Globus pallidus (tissue), 1 donor: ENCODE measurements at places on chromosomes 6 and 20.

DNA sequence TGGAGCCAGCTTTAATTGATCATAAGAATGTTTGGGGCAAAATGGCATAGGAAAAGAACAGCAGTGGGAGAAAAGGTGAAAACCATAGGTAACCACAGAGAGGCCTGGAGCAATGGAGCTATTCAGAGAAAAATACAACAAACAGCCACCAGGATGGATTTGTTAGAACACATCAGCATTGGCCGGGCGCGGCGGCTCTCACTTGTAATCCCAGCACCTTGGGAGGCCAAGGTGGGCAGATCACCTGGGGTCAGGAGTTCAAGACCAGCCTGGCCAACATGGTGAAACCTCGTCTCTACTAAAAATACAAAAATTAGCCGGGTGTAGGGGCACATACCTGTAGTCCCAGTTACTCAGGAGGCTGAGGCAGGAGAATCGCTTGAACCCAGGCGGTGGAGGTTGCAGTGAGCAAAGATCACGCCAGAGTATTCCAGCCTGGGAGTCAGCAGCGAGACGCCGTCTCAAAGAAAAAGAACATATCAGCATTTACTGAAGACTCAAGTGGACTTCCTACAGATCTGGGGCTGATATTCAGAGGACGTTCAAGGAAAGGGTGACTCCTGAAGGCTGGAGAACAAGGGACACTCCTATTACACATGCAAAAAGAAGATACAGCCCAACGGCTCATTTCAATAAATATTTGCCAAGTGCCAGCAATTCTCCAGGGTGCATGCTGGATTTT is 20.2 kb downstream of the SNHG17 start:
- DNase-seq = no peak

GRCh38 chr6:137692806-137693205 is 174.3 kb upstream of the TNFAIP3 start:
- no peak for DNase-seq

- no peak for DNase-seq
These were observed 107.0 kb upstream of the OGFRL1 start for GRCh38 chr6:71181565-71181964.

DNA sequence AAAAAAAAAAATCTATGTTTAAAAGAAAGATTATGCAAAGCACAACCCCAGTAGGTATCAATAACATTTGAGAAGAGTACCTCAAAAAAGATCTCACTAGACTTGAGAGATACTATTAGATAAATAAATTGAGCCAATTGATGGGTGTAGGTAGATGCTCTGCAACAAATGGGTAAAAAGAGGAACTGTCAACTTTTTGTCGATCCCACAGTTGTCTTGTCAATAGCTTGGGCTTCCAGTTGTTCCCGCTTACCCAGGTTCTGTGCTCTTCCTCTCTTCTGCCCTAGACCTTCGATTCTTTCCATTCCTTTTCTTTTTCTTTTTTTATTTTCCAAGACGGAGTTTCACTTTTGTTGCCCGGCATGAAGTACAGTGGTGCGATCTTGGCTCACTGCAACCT is 226.9 kb downstream of the SOX4 start:
- DNase-seq = no peak

- no peak for DNase-seq
These were observed 58.8 kb downstream of the ZBTB9 start for GRCh38 chr6:33513213-33513612.

DNA sequence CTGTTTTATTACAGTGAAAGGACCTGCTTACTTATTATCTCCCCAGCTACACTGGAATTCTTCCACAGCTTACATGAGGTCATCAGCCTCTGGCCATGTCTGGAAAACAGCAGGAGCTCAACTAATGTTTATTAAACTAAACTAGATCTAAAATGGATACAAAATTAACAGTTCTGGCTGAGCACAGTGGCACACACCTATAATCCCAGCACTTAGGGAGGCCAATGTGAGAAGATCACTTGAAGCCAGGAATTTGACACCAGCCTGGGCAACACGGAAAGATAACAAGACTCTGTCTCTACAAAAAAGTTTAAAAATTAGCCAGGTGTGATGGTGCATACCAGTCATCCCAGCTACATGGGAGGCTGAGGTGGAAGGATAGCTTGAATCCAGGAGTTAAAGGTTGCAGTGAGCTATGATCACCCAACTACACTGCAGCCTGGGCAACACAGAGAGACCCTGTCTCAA is 220.8 kb upstream of the MARCKS start:
- DNase-seq = no peak

DNA sequence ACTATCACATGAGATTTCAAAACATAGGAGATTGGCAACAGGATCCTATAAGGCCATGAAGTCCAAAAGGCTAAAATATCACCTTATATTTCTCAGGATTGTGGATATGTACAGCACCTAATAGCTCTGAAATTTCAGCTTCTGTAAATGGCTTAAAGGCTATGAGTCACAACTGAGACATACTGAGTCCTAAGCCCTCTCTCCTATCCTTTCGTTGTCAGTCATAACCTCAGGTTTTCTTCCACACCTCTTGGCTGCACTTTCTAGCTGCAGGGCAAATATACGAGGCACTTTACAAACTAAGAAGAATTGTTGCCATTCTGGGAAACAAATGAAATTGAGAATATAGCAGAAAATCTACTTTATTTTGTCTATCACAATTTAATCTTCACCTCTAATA is 969.9 kb upstream of the EPHA7 start:
- DNase-seq = no peak

DNA sequence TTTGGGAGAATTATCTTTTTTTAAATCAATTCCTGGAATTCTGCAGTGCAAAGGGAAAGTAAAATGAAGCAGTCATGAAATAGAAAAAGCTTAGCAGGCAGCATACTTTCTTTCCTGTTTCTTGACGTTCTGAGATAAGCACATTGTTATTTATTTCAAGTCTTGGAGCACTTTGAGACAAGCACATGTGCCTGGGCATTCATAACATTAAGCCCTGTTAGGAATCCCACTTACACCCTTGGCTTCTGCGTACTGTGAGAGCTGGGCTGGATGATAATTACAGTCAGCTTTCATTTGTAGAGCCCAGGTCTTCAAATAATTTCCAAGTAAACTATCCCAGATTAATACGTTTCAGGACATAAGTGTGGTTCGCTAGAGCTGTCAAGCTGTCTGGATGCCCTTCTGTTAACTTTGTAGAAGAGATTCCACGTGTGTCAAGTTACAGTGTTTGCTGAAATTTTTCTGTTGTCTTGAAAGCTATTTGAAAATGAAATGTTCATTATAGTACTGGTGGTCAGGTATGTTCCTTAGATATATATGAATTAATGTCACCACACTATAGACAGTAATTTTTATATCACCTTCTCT is 8.9 kb downstream of the FARS2 start:
- no peak for DNase-seq

DNA sequence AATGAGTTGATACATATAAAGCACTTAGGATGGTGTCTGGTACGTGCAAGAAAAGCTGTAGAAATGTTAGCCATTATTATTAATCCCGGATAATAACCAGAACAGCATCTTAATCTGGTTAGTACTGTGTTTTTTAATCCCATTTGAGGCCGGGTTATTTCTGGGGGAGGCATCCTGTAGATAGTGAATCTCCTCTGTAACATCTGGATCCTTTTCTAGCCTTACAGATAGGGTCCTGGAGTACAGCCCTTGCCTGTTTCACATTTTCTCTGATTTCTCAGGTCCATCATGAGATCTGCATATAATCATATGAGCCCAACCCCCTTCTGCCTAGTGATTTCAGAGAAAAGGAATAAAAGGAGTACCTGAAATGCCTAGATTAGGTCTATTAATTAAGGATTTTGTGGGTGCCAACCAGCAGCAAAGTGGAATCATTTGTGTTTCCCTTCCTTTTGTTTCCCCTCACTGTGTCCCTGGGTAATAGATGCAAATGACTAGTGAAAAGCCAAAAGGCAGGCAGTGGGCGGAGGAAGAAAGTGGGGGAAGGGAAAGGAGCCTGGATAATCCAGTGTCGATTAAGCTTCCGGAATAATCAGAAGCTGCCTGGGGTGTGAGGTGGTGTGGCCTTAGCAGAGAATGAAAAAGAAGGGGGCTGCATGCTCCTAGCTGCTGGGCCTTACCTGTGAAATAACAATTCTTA is 88.9 kb downstream of the SOBP start:
- no peak for DNase-seq

GRCh38 chr6:140581601-140582000 is 1207.2 kb upstream of the CITED2 start:
- no peak for DNase-seq

DNA sequence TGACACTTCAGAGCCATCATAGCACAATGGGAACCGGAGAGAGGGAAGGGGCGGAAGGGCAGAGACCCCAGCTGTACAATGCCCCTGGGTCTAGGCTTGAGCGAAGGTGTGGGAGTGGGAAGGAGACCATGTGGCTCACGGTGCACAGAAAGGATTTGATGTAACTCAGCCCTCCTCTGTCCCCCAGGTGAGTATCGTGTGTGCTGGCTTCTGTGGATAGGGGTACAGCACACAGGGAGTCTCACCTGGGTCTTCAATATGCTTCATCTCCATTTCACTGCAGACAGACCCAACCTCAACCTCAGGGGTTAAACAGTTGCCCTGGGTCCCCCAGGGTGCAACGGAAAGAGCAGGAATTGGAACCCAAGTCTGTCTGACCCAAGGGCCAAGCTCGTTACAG is 122.2 kb downstream of the CDH26 start:
- no peak for DNase-seq

GRCh38 chr20:2080532-2081224 is 20.9 kb upstream of the STK35 start:
- no peak for DNase-seq

- peak; percentile 67 for DNase-seq
These were observed 12.8 kb upstream of the SERPINB1 start for GRCh38 chr6:2854396-2854982.

DNA sequence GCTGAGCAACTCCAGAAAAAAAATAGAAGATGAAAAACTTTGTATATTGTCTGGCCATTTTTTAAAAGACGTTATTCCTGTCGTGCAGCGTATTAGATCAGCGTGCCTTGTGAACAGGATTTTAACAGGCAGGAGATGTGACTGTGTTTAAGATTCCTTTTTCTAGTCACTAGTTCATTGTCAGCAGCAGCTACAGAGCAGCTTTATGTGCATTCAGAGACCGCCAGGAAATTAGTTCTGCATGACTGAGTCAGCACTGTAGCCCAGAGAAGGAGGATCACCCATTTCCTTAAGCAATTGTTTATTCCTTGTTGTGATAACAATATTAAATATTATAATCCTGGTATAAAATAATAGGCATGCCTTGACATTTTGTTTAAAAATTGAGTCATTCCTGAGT is 75.4 kb upstream of the ADGRB3 start:
- DNase-seq = peak; percentile 49

DNA sequence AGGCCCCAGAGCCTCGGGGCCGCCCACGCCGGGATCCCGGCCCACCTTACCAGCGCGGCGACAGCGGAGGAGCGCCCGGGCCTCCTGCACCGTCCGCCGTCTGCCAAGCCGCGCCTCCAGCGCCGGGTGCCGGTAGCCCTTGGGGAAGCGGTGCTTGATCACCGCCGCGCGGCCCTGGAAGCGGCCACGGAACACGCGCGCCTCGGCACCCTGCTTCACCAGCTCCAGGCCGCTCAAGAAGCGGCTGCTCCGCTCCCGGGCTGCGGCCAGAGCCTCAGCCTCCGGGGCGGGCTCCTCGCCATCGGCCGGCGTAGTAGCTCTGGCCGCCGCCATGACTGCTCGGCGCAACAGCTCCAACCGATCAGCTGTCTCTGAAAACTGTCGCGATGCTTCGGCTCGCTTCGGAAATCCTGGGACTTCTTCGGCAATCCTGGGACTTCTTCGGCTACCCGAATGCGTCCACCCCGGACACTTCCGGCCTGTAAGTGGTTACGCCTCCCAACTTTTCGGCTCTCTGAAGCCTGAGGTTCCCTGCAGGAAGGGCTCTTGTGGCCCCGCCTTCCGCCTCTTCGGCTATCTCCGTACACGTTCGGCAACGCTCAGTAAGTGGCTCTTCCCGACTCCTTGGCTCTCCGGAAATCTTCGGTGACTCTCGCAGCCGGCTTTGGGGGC is at the start of gene TP53RK:
Gene TP53RK (minus strand): TSS at position 363 of the 672 bp plus-strand sequence. CDS start 30 bp downstream, at position 333.
- DNase-seq = peak; percentile 96

DNA sequence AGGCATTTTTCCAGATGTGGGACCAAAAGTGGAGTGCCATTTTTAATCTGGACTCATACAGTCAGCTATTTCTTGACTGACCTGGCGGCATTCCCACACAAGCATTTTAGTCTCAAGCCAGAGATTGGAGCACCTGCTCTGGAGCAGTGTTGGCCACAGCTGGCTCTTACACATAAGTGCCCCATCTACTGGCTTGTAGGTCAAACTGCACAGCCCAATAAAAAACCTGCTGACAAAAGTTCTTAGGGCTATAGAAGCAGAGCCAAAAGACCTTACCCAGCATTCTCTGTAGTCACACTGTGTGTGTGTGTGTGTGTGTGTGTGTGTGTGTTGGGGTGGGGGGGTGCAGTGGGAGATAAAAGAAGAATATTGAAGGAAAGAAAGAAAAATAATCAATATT is 38.6 kb upstream of the SENP6 start:
- no peak for DNase-seq

DNA sequence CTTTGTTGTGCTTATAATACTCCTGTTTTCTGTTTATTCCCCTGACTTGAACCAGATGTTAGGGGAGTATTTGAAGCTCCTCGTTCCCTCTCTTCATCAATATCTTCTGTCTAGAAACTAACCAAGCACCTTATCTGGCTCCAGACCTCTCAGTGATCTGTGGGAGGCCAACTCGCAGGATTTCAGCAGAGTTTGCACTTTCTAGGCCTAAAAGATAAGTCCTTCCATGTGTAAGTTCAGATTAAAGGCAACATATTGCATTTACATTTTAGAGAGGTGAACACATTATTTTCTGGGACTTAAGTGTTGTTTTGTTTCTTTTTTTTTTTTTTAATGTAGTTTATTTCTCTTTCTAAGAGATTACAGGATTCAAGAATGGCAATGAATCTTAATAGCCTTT is 139.4 kb upstream of the AKAP12 start:
- DNase-seq = no peak

DNA sequence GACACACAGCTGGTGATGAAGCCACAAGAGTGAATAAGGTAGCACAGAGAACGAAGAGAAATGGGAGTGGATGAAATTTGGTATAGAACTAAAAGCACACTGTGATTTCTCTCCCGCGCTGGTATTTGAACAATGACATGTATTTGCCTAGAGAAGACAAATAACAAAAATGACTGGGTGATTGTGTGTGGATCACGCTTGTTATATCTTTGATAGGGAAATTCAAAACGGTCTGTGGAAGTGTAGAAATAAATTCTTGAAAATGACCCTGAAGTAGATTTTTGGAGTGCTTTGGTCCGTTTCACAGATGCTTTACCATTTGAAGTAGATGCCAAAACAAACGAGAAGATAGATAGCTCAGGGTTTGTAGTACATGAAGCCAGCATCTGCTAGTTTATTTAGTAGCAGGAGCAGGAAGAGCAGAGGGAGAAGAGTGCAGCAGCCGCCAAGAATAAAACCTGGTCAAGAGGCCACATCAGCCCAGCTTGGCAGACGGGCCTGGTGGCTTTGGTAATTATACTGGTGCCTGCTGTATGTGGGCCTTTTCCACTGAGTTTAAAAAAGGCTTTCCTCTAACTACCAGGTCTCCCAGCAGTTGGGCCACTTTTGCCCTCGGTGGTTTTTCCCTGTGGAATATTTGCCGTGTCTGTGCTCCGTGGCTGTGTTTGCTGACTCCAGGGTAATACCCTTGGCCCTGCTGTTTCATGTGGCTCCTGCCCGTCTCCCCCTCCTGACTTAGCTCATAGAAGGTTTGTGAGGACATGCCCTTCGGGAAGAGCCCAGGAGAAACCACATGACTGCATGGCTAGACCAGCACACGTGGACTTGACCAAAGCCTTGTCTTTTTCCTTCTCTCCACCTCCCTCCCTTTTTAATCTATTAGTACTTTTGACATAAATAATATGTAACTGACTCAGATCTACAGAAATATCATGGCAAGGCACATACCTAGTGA is 294.0 kb downstream of the SOX4 start:
- peak; percentile 7 for DNase-seq

GRCh38 chr20:21340991-21341697 is 38.0 kb downstream of the XRN2 start:
- DNase-seq = no peak
